Activated T-helper 1 cell treated with anti-CD3 and anti-CD28 coated beads, Interleukin-12 subunit alpha, Interleukin-12 subunit beta, Interleukin-2, Interleukin-4 antibody, amounts not matched to agents 30 ng/mL and 10 ng/mL and 1 ng/mL, durations not matched to agents 14 hours and 24 hours and 36 hours (primary cell): ENCODE measurements at places on chromosomes 1 and 21. TPM values are rescaled to one million over a fixed set of nuclear protein-coding genes. Genes with fewer than 3 reads are reported as not detected.

SYT6 gene
- total RNA-seq, result not detected in 2 replicates

RPE65 gene
- total RNA-seq, result not detected in 2 replicates

FCRL6 gene
- not detected in 2 replicates for total RNA-seq

SV2A gene
- 17.3 and 18.6 TPM in 2 replicates for total RNA-seq

OR2AK2 gene
- not detected in 2 replicates for total RNA-seq

OR10Z1 gene
- total RNA-seq, result not detected in 2 replicates

IL23R gene
- total RNA-seq, result 13.3 and 14.1 TPM in 2 replicates

FCAMR gene
- not detected in 2 replicates for total RNA-seq

RNF220 gene
- 103 and 107 TPM in 2 replicates for total RNA-seq

KCND3 gene
- total RNA-seq, result not detected in 2 replicates

SRGAP2C gene
- 52.6 and 52.9 TPM in 2 replicates for total RNA-seq

SPAG17 gene
- not detected in 2 replicates for total RNA-seq

ST3GAL3 gene
- 17.4 and 19.0 TPM in 2 replicates for total RNA-seq

LCE3D gene
- not detected in 2 replicates for total RNA-seq

PIGR gene
- total RNA-seq, result 0.07 TPM in 1 of 2 replicates, not detected in the other

TTC39A gene
- total RNA-seq, result 0.12 TPM in 1 of 2 replicates, not detected in the other

CDA gene
- not detected in 2 replicates for total RNA-seq

C1orf116 gene
- not detected in 2 replicates for total RNA-seq
